ENCODE measurements at places on chromosomes 1 and 21.

DNA sequence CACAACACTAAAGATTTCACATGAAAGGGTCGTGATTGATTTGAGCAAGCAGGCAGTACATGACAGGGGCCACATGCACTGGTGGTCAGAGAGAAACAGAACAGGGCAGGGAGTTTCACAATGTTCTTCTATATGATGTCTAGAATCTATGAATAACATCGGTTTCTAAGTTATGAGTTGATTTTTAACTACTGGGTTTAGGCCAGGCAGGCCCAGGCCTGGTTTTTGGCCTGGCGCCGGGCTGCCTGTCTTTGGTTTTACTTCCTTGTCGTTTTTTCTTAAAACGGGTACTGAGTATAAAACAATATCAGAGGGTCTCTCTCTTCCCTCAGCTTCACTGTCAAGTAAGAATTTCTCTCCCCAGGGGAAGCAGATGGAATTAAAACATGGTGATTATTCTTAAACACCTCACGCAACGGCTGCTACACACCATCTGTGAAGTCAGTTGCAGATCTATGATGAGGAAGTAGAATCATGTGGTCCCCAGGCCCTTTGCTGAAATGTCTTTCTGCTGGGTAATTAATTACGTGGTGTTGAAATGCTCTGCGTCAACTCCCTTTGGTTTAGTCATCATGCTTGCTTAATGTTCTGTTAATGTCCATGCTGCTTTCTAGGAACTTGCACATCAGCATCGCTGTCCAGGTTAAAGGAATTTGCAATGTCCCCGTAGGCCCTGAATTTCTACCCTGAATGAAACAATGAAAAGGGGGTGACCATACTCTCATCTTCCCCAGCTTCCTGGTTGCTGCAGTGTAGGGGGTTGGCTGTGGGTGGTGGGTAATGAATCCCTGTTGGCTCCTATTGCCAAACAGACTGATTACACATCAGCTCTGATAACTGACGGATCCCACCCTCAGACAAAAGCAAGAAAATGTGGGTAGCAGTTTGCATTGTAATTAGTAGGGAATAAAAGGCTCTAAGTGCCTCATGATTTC, 70.3 kb downstream of the SERINC2 start:
- no peak for DNase-seq

DNA sequence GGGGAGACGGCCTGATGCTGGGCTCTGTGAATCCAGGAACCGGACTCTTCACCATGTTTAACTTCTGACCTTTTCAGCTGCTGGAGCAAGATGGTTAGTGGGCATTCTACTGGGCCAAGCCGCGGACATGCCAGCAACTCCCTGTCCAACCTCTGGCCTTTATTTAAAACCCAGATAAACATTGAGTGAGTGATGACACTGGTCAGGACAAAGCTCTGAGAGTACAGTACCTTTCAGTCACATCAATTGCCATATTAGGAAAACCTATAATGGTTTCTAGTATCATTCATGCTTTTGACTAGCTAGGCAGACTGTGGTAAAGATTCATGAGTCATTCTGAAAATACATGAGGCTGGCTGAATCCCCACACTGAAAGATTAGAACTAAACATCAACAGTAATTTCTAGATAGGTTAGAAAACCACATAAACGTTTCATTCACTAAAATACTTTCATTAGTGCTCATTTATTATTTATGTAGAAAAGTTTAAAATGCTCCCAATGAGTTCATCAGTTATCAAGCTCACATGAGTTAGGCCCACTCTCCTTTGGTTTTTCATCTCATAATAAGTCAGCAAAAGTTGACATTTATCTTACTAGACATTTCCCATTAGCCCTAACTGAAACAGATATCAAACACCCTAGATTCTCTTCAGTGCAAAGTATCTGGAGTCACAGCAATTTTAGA, 7.1 kb upstream of the ACTA1 start:
- no peak for DNase-seq

DNA sequence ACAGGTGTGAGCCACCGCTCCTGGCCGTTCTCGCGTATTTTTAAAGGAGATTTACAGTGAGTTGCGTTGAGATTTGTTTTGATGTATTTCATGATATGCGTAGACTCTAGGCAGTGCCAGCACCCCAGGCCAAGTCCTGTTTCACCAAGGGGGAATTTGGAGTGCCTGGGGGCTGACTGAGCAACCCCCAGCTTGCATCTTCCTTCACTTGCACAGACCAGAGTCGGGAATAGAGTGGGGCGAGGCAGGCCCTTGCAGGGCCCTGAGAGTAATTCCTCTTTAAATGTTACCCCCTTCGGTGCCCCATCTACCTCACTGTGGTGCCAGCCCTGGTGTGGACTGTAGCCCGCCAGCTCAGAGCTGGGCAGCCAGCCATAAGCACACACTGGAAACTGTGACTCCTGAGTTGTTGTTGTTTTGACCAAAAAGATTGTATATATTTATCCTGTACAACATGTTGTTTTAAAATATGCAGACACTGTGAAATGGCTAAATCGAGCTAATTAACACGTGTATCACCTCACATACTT, 269.5 kb downstream of the NPHP4 start:
- no peak for DNase-seq

- no peak for DNase-seq
These were observed 1099.5 kb downstream of the PLA2G4A start for GRCh38 chr1:187928288-187928687.

- DNase-seq = no peak
These were observed 54.1 kb downstream of the LDLRAD2 start for GRCh38 chr1:21865943-21866706.

DNA sequence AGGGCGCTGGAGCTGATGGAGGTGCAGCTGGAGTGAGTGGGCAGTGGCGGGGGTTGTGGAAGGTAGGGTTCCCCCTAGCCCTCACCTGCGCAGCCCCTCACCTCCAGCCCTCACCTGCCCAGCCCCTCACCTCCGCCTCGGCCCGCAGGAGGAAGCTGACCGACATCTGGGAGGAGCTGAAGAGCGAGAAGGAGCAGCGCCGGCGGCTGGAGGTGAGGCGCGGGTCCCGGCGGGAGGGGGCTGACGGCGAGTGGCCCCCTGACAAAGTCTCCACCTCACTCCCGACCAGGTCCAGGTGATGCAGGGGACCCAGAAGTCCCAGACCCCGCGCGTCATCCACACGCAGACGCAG, 2.7 kb downstream of the EVA1B start:
- DNase-seq = no peak

DNA sequence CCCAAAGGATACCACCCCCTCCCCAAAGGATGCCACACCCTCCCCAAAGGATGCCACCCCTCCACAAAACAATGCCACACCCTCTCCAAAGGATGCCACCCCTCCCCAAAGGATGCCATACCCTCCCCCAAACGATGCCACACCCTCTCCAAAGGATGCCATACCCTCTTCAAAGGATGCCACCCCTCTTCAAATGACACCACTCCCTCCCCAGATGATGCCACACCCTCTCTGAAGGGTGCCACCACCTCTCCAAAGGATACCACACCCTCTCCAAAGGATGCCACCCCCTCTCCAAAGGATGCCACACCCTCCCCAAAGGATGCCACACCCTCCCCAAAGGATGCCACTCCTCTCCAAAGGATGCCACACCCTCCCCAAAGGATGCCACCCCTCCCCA, 21.6 kb upstream of the TRIM17 start:
- no peak for DNase-seq

- DNase-seq = no peak
These were observed 196.9 kb downstream of the TBX15 start for GRCh38 chr1:118791094-118791691.

GRCh38 chr1:232459087-232459486, 170.8 kb downstream of the SIPA1L2 start:
- no peak for DNase-seq

DNA sequence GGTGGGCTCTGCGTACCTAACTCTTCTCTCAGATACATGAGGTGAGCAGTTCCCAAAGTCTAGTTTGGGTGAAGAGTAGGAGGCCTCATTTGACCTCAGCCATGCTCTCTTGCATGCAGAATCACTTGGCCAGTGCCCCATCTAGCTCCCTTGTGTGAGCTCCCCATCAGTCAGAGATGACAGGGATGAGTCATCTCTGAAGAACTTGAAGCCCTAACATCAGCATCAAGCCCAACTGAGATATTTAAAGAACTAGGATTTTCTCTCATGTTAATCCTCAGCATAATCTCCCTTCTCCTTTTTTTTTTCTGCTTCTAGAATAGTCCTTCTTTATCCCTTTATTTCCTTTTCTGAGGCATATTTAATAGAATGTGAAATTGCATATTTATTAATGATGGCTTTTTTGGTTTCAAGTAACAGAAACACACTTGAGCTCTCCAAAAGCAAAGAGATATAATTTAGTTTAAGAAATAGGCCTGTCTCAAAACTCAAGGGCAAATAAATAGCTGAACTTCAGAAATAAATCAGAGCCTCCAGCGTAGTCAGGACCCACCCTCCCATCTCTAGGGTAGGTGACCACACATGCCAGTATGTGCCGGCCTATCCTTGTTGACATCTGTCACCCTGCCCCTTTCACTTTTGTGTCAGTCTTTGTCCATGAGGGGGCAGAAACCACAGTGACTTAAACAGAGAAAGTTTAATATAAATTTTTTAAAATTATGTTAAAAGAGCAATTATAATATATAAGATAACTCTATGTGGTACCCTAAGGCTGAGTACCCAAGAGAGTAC, 112.3 kb downstream of the TSEN15 start:
- no peak for DNase-seq

DNA sequence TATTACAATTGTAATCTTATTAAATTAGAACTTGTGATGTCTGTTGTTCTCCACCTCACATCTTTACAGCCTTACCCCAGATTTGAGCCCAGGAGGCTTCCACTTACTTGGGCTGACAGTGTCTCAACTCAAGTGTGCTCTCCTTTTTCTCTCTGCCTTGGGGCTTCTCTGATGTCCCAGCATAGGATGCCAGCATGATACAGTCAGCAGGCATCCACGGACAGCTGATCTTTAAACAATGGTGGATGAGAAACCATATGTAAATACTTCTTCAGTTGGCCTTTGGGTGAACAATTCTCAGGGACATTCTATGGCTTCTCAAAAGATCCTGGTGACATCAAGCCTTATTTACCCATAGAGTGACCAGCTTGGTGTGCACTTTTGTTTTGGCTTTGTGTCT, 107.6 kb upstream of the GORAB start:
- DNase-seq = no peak

DNA sequence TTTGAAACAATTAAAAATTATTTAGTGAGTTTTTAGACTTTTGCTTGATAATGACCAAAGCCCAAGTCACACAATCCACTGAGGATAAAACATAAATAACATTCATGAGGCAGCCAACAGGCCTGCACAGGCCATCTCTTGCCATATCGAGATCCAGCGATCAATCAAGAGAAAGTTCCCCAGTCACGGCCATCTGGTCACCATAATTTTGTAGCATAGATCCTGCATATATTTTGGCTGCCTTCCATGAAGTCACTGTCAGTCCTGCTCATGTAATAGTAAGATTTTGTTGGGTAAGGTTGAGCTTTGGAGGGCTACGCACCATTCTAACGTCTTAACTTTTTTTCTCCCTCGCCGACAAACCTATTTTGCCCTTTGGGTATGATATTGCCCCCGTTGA, 17.5 kb downstream of the KPNA6 start:
- no peak for DNase-seq

DNA sequence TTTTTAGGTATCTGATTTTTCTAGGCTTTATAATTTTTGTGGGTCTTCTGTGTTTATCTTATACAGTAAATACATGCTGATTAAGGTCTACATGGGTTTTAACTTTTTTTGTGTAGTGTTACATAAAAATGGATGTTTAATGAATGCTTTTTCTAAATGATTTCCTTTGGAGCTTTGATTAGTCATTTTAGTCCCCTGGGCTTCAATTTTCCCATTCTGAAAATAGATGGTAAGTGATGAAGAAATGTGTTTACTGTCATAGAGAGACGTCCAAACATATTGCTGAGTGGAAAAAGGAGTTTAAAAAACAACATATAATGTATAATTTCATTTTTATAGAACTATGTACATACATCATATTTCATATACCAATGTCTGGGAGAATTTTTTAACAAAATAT, 140.9 kb upstream of the HMCN1 start:
- no peak for DNase-seq

DNA sequence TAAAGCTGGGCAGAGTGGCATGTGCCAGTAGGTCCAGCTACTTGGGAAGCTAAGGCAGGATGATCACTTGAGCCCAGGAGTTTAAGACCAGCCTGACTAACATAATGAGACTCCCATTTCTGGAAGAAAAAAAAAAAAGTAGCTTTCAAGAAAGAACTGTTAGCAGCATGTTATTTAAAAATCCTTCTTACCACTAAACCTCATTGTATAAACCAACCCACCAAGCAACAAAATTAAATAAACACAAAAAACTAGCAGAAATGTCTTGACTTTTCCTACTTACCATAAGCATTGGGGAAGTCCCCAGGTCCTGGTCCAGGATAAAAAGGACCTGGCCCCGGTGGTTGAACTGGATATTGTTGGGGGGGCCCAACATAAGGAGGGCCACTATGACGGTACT, 192.9 kb upstream of the HP1BP3 start:
- no peak for DNase-seq

DNA sequence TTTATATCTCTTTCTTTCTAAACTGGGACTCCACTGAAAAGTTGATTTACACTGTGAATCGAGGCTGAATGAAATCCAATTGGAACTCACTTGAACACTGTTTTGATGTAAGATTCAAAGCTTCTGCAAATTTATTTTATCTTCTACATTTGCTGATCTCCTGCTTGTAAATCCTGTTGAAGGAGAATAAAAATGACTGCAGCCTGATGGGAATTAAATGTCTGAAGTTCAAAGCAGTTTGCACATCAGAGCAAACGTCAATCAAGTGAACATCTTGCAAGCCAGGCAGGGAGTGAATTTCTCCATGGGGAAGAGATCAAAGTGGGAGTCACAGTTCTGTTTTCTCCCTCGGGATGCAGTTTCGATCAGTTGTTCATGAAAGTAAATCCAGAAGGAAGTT, 127.2 kb downstream of the CACHD1 start:
- DNase-seq = no peak

DNA sequence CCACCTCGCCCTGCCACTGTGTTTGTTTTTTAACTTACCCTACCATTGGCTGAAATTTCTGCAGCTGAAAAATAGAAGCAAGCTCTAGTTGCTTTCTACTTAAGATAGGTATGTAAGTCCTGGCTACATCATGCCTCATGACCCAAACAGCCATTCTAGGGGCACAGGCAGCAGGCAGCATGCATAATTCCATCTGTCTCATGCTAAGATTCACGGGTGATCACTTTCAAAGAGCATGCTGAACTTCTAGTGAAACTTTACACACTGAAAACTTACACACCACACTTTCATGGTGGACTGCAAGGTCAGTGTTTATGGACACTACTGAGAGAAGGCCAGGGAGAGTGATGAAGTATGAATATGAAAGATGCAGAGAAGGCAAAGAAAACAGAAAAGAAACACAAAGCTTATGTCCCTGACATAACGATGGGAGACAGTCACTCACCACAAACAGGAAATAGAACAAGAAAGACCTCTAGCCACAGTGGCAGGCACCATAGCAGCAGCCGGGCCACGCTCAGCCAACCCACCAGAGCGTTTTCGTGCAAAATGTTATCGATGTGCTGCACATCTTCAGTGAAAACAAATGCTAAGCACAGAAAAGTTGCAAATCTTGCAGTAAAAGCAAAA, 102.3 kb upstream of the TIAM1 start:
- no peak for DNase-seq

GRCh38 chr1:98704971-98705370, 43.5 kb downstream of the SNX7 start:
- no peak for DNase-seq

- no peak for DNase-seq
These were observed 1.1 kb downstream of the TMPRSS2 start for GRCh38 chr21:41506611-41507520.

GRCh38 chr1:14294860-14295536, 303.5 kb upstream of the KAZN start:
- no peak for DNase-seq

Data from cortex of kidney (tissue), 1 donor.